NCI-H446 (cell line): ENCODE measurements at places on chromosomes 11 and 22.

GRCh38 chr11:45607995-45608394, 57.4 kb downstream of the CHST1 start:
- DNase-seq: no peak

- peak; percentile 96 for DNase-seq
Observed at GRCh38 chr11:108115500-108116140, 5.7 kb upstream of the ACAT1 start.

- DNase-seq: peak; percentile 3
Observed at GRCh38 chr11:124415356-124415923, 9.2 kb downstream of the OR8B4 start.

GRCh38 chr22:44192098-44192815, 11.5 kb downstream of the PARVG start:
- no peak for DNase-seq

- DNase-seq: peak; percentile 45
Observed at GRCh38 chr11:117143390-117143789, 697 bp upstream of the PAFAH1B2 start.

DNA sequence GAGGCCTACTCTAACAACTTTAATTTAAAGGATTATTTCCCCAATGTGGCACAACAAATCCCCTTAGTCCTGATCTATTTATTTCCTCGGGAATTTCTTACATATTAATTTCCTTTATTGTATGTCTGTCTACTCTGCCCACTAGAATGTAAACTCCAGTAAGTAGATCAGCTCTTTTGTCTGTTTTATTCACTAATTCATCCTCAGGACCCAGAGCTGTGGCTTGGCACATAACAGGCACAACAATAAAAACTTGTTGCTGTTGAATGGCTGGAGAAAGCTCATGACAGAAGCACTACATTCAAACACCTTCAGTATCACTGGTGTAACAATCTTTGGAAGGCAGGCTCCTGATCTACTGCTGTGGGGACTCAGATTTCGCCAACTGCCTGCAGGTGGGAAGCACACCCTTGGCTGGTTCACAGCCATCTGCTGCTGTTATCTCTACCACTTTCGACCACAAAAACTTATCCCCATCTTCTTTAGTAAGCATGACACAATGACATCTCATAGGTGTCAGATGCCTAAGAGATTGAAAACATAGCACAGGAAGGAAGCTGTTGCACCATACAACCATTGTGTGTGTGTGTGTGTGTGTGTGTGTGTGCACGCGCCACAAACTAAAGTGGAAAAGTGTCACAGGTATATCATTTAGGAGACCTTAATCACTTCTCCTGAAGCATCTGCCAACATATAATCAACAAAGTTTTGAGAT, 11.9 kb downstream of the HIRA start:
- no peak for DNase-seq

DNA sequence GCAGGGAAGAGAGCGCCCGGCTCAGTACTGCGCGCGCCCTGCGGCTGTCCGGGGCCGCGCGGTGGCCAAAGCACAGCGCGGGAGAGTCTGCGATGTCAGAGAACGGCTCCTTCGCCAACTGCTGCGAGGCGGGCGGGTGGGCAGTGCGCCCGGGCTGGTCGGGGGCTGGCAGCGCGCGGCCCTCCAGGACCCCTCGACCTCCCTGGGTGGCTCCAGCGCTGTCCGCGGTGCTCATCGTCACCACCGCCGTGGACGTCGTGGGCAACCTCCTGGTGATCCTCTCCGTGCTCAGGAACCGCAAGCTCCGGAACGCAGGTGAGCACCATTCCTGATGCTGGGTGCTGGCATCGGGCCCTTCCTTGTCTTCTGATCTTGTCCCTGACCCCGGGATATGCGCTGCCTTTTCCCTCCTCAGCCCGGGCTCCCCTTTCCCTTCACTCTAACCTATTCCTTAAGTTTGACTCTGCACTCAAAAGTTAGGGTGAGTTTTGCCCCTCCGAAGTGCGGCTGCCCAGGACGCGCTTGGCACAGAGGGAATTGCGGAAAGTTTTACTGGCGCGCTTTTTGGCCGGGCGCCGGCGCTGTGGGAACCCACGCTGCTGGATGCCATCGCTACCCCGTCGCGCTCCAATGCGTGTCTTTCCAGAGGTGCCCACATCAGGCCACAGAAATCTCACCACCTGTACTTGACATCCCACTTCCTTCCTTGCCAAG, at the start of gene MTNR1B:
MTNR1B (plus strand) TSS at position 18 of the 714 bp plus-strand sequence; CDS start at position 93, 75 bp downstream.
- no peak for DNase-seq

DNA sequence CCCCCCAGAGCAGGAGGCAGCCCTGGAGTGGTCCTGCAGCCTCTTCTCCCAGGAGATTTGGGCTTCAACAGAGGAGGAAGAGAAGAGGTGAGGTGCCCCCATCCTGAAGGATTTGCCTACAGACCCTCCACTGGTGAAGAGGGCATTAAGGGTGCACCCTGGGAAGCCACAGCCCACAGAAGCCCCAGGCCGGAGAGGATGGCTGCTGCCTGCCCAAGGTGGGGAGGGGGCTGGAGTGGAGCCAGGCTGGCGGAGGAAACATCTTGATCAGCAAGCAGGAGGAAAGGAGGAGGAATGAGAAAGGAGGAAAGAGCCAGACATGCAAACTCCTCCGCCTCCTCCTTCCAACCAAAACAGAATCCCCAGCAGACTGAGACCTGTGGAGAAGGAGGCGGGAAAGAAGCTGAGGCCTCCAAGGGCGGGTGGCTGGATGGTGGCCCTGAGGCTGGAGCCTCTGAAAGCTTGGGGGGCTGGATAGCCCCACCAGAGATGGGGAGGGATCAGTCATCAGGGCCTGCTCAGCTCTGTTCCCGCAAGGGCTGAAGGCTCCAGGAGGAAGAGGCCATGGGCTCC, 31.3 kb downstream of the ARRB1 start:
- no peak for DNase-seq

DNA sequence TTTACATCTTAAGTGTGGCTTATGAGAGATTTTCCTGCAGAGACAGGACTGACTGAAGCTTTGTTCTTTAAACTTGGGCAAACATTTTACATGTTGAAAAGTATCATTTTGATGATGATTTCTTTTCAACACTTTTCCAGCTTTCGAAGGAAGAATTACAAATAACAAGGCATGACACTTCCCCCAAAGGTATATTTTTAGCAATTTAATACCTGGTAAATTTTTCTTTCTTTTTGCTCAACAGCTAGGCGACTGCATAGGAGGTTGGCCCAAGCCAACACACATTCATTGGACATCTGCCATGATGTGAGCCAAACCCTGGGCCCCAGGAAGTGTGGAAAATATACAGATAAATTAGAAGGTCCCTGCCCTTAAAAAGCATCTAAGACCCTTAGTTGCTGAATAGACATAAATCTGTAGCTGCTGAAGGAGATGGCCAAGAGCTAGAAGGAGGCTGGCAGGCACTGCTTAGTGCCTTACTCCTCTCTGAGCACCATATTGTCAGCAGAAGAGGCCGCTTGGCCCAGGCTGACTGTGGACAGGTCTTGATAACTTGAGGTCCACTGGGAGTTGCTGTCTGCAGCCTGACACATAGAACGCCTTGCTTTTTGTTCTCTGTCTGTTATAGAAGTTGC, 53.3 kb upstream of the CD44 start:
- DNase-seq: no peak

- DNase-seq: no peak
Observed at GRCh38 chr11:82889133-82890001, 10.9 kb downstream of the PRCP start.

DNA sequence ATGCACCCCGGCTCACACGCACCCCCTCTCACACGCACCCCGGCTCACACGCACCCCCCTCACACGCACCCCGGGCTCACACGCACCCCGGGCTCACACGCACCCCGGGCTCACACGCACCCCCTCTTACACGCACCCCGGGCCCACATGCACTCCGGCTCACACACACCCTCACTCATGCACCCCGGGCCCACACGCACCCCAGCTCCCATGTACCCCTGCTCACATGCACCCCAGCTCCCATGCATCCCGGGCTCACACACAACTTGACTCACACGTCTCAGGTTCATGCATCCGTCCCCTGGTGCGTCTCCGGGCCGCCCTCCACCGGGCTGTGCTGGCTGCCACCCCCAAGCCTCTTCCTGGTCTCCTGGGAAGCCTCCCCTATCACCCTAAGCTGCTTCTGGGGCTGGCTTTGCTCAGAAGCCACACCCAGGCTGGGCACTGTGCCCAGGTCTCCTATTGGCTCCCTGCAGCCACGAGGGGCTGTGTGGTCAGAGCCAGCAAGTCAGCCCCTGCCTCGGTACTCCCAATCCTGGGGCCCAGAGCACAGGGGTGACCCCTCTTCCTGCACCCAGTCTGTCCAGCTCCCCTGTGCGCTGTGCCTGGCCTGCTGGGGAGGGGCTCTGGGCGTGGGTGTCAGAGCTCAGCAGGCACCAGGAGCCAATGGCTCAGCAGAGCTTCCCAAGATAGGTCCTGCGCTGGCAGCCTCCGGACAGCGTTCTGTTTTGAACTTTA, 16.9 kb downstream of the TSPAN4 start:
- peak; percentile 31 for DNase-seq

DNA sequence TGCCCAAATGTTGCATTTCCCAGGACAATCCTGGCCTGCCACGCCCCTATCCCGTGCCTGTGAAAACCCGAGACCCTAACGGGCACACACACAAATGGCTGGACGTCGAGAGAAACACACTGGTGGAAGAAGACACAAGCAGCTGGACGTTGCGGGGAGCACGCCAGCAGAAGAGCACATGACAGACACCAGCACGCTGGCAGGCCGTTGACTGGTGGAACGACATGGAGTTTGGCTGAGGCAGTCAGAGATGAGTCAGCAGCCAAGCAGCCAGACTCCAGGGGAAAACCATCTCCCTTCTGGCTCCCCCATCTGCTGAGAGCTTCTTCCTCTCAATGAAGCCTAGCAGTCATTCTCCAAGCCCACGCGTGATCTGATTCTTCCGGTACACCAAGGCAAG, 606.7 kb upstream of the LRRC4C start:
- DNase-seq: peak; percentile 89

GRCh38 chr11:88122956-88123355, 52.3 kb downstream of the RAB38 start:
- no peak for DNase-seq

GRCh38 chr22:33842421-33843094, 77.7 kb downstream of the LARGE1 start:
- DNase-seq: no peak

GRCh38 chr11:108122166-108122628, 830 bp downstream of the ACAT1 start:
- peak; percentile 30 for DNase-seq

- DNase-seq: no peak
Observed at GRCh38 chr11:117815262-117815803, 9.2 kb downstream of the FXYD2 start.

DNA sequence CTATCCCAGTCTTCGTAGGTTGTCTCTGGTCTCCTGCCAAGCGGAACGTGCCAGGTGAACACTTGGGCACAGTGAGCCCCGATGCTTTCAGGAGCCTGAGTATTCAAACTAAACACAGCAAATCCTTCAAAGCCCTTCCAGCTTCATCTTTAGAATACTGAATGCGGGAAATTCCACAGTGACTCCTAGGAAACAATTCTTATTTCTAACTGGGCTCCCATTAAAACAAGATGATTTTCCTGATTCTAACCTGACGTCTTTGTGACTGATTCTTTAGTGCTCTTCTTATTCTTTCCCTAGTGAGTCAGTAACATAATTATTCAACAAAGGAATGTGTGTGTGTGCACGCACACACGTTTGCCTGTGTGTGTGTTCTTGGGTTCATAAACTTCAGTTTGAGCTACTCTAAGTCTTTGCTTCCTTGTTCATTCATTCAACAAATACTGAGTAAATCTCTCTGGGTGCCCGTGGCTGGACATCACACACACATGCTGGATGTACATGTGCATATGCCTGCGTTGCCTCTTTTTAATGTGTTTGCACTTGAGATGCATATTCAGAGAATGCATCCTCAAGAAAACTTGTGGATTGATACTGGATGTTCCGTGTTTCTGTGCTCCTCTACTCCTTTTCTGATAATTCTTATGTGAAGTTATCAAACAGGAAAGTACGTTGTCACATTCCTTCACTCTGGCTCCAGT, 134.5 kb downstream of the WNT7B start:
- no peak for DNase-seq

DNA sequence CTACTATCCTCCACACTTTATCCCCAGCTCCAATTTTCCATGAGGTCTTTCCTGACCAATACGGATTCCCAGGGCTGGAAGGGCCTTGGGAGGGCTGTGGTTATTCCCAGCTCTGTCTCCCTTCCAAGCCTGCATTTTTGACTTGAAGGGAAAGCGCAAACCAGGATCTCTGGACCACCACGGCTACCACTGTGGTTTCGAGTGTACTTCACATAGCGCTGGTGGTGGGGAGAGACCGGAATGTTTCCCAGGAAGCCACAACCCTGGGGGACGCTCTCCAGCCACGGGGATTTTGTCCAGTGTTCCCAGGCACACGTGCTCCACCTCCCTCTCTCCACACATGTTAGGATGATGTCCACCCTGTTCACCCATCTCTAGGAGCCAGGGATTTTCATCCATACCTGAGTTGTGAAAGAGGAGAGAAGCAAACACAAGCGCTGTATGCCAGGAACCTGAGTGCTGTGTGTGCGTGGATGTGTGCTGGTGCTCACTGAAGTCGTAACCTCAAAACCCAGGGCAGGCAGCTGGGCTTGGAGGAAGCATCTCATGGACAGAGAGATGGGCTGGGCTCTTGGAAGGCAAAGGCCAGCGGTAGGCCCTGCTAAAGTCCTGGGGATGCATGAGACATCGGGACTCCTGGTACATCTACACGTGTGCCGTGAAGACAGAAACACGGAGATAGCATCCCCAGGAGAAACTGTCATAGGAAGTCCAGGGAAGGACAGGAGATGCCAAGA, 1.3 kb upstream of the NPTXR start:
- no peak for DNase-seq

DNA sequence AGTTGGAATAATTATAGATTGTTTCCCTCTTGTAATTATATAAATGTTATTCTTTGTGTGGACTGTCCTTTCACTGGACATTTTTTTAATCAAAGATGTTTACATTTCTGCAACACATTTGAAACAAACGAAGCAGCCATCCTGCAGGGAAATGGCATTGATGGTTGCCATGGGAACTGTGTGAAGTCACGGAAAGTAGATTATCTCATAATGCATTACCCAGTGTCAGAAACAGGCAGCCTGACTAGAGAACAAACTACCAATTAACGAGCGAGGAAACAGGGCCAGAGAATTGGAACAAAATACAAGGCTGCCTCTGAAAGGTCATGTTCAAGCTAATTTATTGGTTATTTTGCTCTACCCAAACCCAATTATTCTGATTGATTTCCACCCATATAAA, 96.9 kb upstream of the LARGE1 start:
- DNase-seq: no peak

DNA sequence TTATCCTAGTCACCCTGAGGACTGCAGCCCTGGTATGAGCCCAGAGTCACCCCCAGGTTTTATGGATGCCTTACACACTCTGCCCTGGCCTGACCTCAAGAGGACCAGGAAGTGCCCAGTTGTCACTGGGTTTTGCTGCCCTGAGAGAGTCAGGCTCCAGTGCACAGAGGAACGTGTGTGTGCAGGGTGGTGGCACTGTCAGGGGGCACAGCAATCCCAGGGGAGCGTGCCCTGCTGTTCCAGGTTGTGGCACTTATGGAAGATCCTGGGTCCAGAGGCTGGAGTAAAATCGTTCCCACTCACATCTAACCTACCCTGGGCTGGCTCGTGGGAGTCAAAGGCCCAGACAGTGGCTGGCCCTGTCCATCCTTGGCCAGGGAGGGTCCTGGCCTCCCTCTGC, 7.6 kb downstream of the APOBEC3A start:
- no peak for DNase-seq
